Amniotic stem cell (primary cell): ENCODE measurements at places on chromosomes 7 and 10.

DNA sequence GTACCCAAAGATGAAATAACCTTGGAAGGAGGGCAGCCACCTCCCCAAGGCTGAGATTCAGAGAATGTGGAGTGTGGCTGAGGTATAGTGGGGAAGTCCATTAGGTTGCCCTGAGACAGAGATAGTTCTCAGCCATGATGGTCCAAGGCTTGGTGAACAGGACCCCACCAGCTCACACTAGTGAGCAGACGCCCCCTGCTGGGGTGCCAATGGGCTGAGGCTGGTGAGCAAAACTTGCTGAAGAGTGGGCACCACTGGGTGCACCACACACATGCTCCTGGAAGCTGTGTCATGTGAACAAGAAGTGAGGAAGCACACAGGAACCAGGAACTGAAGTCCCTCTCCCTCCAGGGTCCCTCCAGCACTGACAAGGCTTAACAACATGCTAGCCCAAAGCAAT is 8.9 kb downstream of the FBXL13 start:
- peak; percentile 11 for DNase-seq

DNA sequence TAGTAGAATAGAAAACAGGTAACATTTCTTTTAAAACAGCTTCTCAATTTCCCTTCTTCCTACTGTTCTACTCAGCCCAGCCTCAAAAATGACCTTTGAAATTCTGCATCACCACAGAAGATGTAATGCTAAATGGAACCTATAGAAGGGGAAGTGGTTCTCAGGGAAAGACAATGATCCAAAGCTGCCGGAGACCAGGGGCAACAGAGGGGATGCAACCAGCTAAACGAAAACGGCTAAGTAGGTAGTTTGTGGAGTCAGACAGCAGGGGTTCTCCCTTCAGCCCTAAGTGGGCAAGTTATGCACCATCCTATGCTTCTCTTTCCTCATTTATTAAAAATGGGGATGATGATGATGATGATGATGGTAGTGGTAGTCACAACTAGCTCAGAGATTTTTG is 214.3 kb downstream of the ELMO1 start:
- DNase-seq: no peak

GRCh38 chr7:205115-206010 is 13.0 kb downstream of the FAM20C start:
- no peak for DNase-seq

- DNase-seq: no peak
Observed at GRCh38 chr7:155220903-155221302, 76.8 kb upstream of the INSIG1 start.

DNA sequence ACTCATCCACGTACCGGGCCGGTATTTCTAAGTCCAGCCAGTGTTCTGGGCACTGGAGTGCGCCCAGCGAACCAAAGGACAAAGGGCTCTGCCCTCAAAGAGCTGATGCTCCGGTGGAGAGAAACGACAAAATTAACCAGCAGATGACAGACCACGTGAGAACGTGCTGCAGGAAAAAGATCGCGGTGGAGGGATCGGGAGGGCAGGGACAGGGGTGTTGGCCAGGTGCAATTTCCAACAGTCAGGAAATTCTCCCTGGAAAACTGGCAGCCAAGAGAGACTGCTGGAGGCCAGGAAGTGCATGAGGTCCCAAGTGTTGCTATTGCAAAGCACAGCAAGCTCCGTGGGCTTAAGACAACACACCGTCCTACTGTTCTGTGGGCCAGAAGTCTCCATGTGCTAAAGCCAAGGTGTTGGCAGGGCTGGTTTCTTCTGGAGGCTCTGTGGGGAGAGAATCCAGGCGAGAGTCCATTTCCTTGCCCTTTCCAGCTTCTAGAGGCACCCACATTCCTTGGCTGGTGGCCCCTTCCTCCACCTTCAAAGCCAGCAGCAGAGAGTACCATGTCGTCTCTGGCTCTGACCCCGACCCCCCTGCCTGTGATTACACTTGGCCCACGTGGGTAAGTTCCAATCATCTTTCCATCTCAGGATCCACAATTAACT is 21.3 kb upstream of the AMZ1 start:
- no peak for DNase-seq

DNA sequence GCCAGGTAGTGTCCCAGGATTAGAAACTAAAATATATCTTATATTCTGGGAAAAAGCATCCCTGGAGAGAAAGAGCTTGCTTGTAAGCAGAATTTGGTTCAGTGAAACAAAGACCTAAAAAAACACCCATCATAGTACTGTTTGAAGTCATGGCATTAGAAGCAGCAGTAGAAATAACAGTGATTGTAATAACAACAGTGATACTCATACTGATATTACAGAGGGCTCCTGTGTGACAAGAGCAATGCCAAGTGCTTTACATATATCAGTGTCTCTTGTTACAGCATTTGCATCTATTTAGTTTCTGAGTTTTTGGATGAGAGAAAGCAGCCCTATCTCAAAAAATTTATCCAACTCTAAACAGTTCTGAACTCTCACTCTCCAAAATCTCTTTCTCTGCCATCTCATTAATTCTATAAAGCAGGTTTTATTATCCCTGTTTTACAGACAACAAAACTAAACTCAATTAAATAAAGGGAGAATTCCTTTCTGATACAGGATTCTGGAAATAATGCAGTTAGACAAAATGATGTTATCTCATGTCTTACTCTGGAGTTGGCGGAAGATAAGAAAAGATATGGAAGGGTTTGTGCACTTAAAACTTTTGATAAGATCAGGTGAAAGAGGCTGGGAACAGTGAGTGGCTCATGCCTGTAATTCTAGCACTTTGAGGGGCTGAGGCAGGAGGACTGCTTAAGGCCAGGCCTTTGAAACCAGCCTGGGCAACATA is 146.5 kb upstream of the AOAH start:
- DNase-seq: no peak

GRCh38 chr10:129322933-129323820 is 143.9 kb upstream of the MGMT start:
- DNase-seq: no peak

GRCh38 chr10:31977440-31978155 is 49.0 kb upstream of the ARHGAP12 start:
- DNase-seq: no peak

DNA sequence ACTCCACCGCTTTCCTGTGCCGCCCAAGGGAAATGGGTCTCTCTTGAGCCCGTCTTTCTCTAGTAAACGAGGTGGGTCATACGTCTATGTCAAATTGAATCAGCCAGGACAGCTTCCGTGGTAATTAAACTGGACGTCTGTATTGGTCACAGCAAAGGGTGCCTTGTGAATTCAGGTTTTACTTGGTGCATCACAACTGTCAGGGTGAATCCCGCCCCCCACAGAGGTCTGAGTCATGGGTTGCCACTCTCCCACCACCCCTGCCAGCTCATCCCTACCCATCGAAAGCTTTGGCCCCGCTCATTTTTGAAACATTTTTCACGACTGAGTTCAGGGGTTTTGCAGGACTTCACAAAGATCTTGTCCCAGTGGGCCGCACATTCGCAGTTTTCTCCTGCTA is 8.0 kb upstream of the SP8 start:
- no peak for DNase-seq

DNA sequence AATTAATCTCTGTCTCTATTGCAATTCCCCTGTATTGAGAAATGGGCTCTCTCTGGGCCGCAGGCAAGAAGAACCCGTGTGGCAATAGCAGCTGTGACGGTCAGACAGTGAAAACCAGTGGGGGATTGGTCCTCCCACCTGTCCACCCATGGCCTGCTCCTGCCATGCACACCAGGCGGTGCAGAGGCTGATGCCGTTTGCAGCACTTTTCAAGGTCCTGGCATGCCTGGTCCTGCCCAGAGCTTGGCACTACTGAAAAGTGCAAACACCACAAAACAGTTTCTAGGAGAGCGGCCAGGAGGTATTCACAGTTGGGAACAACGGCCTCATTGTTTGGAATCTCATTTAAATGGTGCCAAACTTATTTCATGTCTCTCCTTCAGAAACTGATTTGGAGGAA is 41.5 kb downstream of the PSPH start:
- DNase-seq: no peak

DNA sequence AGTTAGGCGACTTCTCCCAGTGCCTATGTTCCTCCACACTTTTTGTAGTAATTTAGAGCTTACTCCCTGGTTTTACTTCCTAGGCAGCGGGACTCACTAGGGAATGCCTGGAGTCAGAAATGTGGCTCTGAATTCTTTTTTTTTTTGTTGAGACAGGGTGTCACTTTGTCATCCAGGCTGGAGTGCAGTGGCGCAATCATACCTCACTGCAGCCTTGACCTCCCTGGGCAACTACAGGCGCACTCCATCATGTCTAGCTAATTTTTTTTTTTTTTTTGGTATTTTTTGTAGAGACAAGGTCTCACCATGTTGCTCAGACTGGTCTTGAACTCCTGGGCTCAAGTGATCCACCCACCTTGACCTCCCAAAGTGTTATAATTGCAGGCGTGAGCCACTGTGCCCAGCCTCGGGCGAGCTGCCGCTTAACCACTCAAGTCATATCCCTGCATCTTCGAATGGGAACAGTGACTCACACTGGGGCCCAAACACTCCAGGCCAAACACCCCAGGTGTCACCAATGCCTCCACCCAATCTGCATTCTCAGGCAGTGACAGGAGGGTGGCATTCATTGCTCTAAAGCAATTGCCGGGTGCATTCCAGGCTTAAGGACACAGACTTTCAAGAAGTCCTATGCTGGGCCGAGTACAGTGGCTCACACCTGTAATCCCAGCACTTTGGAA is 19.6 kb downstream of the RGS10 start:
- DNase-seq: no peak

DNA sequence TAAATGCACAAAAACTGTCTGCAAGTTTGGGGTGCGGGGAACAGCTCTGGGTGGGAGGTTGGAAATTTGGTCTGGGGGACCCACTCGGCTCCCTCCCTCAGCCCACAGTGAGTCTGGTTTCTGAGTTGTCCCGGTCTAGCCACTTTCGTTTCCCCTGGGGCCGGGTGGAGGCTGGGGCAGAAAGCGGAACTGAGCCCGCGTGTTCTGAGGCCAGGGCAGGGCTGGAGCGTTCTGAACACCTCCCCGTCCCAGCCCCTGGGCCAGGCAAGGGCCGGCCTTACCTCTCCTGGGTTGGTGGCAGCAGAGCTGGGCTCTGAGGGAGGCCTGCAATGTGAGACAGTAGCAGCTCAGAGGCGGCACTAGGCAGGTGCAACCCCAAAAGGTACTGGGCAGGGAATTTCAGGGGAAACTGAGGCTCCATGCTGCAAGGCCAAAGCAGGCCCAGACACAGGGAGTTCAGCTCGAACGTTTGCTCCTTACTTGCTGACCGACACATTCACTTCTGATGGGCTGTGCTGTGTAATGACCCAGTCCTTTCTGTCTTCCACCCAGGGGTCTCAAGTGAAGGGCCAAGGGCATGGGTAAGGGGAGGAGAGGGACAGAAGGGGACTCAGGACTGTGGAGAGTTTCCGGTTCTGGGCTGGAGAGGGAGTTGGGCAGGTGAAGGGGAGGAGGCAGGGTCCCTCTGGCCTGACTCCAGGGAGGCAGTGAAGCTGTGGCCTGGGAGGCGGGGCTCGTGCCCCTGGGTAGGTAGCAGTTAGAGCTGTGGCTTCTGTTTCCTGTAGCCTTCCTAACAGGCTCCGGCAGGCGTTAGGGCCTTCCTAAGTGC is 3.0 kb downstream of the IRF5 start:
- DNase-seq: no peak

DNA sequence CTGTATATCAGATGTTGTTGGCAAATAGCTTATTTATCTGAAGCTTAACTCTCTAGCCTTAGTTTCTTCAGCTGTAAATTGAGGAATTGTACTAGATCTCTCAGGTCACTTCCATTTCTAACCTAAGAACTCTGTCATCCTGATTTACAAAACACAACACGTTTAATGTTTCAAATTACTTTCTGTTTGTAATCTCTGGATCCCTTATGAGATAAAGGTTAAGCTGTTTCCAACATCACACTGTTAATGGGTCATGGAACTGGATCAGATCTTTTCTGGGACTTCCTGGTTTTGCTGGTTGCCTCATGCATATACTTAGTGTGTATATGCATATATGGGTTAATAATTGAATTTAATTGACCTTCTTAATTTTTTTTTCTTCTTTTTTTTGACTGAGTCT is 9.9 kb downstream of the SAMD8 start:
- DNase-seq: no peak

DNA sequence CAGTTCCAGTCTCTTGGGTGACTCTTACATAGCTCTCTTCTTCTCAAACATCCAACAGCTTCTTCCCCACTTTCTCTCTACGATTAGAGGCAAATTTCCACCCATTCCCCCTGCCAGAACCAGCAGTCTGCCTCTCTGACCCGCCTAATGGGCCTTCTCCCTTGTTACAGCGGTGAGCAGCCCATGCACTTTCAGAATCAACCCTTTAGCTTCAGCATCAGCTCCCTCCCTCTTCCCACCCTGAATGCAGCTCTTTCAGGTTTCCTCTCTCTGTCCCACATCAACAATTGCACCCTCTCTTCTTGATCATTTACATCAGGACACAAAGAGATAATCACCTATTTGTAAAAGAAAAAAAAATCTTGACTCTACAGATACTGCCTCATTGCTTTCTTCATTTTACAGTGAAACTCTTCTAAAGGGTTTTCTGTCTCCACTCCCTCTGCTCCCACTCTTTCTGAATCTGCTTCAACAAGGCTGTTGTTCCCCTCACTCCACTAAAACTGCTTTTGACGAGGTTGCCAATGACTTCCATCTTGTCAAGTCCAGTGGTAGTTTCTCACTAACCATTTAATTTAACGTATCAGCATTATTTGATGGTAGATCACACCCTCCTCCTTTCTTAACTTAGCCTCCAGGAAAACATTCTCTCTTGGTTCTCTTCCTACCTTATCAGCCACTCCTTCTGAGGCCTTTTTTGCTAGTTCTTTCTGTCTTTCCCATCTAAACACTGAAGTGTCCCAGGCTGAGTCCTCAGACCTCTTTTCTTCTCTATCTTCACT is 106.6 kb downstream of the NPY start:
- DNase-seq: no peak

GRCh38 chr10:24873281-24873683 is 79.1 kb downstream of the PRTFDC1 start:
- peak; percentile 69 for DNase-seq
